Stimulated activated CD8-positive, alpha-beta memory T cell treated with anti-CD3 and anti-CD28 coated beads, Interleukin-4, amount 100 ng/mL, for 4 hours (primary cell): ENCODE measurements at places on chromosomes 1 and 21.

- DNase-seq = no peak
Measured at GRCh38 chr1:106620521-106620954, 435.9 kb upstream of the PRMT6 start.

DNA sequence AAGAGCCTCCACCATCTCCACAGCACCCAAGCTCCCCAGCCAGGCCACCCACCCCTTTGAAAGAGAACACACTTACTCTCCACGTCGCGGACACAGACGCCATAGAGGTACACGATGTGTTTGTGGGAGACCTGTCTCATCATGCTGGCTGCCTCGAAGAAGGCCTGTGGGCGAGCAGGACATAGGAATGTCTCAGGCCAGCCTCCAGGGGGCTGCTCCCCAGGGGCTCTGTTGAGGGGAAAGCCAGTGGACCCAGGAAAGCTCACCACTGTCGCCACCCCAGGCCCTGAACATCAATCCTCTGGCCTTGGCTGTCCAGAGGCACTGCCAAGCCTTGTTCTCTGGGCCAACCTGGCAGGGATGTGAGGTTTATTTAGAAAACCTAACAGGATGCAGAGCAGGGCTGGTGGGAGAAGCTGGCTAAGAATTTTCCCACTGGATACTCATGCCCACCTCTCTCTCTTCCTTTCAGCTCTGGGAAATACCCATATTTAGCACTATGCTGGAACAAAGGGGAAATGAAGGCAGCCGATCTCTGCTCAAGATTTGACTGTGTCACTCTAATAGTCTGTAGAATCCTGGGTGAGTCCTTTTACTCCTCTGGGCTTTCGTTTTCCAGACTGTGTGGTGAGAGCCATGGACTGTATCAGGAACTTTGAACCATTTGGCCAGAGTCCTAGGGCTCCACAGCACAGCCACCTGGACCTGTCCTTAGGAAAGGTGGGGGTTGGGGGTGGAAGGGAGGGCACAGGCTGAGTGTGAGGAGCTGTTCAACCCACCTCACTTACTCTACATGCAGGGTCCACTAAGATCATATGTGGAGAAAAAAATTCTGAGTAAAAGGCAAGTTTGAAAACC lies 101.9 kb downstream of the RAVER2 start:
- DNase-seq = no peak

- no peak for DNase-seq
Measured at GRCh38 chr1:94248956-94249688, 11.7 kb upstream of the ARHGAP29 start.

- DNase-seq = no peak
Measured at GRCh38 chr21:33388188-33388587, 15.0 kb upstream of the IFNGR2 start.

DNA sequence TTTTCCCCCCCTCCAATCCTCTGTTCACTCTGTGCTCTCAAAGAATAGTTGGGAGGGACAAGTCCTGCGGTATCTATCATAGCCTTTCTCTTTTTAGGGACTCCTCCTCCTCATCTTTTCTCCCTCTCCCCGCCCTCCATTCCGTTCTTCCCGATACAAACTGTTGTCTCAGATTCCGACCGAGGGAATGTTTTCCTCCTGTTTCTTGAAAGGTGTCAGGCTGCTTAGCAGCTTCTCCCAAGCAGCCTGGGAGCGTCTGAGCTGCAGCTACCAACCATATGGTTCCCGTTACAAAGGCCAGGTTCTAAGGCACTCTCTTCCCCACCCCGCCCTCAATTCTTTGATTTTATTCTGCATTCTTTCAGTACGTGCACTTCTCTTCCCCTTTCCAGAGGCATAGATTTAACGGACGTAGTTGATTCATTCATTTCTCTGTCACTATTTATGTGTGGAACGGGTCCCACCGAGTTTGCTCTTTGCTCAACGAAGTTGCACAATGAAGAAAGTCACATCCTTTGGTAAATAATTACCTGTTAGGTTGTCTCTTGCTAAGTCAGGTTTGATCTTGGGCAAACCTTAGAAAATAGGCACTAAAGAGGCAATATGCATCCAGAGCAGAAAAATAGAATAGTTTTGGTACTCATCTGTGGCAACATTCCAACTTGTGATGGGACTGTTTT lies 2.8 kb downstream of the ADGRL2 start:
- no peak for DNase-seq

- DNase-seq = no peak
Measured at GRCh38 chr1:31010086-31010989, 55.2 kb downstream of the PUM1 start.

GRCh38 chr1:18343581-18343980 lies 137.1 kb upstream of the KLHDC7A start:
- DNase-seq = no peak

DNA sequence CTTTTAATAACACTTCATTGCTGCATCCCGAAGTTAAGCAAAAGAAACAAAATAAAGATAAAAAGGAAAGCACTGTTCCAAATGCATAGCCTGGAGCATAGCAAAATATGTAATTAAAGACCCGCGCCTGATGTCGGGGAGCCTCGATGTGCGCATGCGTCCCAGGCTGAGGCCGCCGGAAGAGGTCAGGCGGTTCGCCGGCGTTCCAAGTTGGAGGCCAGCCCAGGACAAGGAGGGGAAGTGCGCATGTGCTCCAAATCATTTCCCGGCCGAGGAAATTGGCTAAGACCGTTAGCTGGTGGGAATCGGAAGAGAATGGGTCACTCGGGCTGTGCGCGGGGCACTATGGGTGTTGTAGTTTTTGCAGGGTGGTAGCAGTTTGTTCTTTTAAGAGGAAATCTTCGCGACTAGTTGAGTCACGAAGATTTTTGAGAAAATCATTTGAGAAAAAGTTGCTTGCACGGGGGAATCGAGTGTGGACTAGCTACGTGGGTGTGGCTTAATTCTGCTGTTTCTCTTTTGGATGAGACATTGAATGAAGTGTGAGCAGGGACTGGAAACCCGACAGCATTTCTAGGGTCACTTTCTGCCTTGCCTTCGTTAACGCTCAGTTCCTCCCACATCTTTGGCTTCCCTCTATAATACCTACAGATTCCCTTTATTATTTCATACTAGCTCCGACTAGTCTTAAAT lies 31.0 kb upstream of the CD1D start:
- DNase-seq = peak; percentile 26

GRCh38 chr1:31699341-31699891 lies 4.4 kb downstream of the COL16A1 start:
- no peak for DNase-seq

DNA sequence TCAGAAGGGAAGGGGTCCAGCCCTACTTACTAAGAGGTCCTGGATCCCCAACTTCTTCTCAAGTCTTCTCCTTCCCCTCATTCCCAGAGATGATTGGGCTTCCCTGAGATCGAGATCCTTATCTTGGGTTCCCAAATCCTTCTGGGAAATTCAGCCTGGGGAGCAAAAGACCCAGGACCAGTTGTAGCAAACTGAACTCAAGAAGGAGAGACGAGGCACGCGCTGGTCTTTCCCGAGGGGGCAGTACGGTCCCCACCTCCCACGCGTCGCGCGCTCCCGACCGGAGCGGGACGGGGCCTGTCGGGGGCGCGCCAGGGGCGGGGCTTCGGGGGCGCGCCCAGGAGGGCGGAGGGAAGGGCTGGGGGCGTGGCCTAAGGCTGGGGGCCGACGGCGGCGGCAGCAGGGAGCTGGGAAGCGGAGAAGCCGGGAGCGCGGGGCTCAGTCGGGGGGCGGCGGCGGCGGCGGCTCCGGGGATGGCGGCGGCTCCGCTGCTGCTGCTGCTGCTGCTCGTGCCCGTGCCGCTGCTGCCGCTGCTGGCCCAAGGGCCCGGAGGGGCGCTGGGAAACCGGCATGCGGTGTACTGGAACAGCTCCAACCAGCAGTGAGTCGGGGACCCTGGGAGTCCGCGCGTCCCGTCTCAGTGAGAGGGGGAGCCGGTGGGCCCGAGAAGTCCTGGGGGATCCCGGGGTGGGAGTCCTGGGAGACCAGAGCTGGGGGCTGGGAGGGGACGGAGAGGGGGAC lies at the start of gene EFNA3:
TSS of gene EFNA3 (plus strand) at position 369 of the 741 bp plus-strand sequence. CDS start at position 474, 105 bp downstream.
- DNase-seq = no peak

DNA sequence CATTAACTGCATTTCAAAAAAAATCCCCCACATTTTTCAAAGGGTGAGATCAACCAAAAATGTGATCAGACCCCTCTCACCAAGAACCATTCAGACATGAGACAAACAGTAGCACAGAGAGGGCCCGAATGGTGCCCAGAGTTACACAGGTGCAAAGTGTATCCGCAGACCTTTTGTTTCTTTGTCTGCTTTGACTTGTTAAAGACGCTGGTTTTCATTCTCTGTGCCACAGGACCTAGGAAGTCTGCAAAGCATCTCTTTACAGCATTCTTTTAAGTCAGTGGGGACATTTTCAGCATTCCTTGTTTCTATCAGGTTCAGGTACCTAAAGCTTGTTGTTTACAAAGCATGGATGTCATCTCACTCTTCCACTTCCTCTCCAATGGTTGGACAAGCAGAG lies 87.2 kb upstream of the MAP1LC3C start:
- no peak for DNase-seq

DNA sequence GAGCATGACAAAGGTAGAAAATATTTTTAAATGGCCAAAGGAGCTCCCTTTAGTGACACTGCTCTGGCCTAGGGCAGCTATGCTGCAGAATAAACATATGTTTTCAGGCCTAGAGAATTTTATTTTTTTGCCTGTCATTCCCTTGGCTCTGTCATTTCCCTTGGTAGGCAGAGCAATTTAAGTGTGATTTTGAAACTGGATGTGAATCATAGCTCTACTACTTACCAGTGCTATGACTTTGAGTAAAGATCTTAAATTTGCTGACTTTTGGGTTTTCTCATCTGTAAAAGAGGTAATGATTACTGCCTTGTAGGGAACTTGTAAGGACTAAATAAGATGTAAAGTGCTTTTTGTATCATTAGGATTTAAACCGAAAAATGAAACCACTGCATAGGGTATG lies 189.0 kb upstream of the ZRANB2 start:
- no peak for DNase-seq

DNA sequence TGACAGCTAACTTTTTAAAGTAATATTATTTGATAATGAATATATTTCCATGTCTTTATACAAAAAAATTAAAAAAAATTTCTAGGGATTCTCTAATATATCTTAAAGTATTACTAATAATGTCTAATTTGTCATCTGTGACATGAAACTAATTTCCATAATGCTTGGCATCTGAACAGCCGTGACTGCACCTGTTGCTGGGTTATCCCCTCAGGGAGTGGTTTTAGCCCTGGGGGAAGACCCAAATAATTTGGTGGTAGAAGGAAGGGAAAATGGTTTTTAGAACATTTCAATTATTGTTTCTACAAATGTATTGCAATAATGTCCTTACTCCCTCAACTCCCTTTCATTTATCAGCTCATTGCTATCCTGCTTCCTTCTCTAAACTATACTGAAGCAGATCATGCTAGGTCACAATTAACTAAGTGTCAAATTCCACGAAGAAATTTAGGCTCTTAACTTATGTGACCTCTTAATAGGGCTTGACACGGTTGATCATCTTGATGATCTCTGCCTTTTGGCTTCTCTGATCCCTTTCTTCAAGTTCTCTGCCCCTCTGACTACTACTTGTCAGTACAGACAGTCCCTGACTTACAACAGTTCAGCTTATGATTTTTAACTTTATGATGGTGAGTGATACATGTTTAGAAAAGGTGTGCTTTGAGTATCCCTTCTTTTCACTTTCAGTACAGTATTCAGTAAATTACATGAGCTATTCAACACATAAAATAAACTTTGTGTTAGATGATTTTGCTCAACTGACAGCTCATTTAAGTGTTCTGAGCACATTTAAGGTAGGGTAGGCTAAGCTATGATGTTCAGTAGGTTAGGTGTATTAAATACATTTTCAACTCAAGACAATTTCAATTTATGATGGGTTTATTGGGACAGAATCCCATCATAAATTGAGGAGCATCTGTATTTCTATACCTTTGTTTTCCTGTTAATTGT lies 26.4 kb upstream of the DPH5 start:
- no peak for DNase-seq

DNA sequence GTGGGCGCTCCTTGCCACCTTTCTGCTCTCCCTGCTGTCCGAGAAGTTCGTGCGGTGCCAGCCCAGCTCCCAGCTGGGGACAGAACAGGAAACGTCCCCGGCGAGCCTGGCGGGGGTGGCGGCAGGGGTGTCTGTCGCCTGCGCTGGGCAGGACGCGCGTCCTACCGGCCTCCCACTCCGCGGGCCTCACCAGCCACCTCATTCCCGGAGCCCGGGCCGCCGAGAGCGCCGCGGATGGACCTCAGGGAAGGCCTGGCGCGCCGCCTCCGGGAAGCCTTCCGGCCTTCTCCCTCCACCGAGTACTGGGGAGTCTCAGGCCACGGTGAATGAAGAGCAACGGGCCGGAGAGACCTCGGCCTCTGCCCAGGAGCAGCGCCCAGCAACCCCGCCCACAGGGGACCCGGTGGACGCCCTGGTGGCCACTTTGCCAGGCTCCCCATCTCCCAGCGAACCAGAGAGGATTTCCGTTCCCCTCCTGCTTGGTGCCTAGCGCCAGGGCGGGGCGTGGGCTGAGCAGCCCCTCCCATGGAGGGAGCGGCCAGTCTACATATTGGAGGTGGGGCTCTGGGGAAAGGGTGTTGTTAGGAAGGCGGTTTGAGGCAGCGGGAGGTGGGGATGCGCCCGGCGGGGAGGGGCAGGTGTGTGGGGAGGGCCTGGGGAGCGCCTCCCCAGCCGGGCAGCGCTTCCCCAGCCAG lies 9.5 kb upstream of the TNFRSF14 start:
- peak; percentile 61 for DNase-seq

- DNase-seq = no peak
Measured at GRCh38 chr1:183920651-183921050, 115.7 kb downstream of the RGL1 start.

DNA sequence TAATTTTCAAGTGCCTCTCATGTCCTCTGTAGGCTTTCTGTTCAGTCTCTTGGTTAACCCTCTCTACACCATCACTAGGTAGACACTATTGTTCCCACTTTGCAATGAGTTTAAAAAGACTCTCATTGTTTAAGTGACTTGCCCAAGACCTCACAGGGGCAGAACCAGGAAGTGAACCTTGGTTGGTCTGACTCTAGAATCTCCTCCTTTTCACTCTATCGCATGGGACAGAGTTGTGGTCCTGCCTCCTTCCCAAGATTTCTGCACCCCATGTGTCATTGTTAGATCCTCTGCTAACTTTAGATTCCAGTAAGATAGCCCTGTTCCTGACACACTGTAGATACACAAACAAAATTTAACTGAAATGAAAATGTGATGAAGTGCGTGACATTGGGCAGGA lies 481.7 kb upstream of the USP24 start:
- no peak for DNase-seq

GRCh38 chr1:183633676-183634343 lies 1.8 kb downstream of the ARPC5 start:
- no peak for DNase-seq

DNA sequence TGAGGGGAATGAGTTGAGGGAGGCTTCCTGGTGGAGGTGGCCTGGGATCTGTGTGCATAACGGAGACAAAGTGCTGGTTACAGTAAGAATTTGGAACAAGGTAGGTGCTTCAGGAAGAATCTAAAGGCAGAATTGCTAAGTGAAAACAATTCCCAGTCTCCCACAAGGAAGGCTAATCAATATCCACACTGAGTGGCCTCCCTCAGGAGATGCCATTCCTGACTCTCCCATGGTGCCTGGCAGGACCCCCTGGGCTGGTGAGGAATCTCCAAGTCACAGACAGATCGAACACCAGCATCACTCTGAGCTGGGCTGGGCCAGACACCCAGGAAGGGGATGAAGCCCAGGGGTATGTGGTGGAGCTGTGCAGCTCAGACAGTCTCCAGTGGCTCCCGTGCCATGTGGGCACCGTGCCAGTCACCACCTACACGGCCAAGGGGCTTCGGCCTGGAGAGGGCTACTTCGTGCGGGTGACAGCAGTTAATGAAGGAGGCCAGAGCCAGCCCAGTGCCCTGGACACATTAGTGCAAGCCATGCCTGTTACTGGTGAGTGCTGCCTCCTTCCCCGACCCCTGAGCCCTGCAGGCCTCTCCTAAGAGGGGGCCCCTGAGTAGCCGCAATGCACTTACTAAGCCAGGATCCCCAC lies 30.7 kb downstream of the IGFN1 start:
- no peak for DNase-seq
